ENCODE measurements at places on chromosomes 12 and 14.

DNA sequence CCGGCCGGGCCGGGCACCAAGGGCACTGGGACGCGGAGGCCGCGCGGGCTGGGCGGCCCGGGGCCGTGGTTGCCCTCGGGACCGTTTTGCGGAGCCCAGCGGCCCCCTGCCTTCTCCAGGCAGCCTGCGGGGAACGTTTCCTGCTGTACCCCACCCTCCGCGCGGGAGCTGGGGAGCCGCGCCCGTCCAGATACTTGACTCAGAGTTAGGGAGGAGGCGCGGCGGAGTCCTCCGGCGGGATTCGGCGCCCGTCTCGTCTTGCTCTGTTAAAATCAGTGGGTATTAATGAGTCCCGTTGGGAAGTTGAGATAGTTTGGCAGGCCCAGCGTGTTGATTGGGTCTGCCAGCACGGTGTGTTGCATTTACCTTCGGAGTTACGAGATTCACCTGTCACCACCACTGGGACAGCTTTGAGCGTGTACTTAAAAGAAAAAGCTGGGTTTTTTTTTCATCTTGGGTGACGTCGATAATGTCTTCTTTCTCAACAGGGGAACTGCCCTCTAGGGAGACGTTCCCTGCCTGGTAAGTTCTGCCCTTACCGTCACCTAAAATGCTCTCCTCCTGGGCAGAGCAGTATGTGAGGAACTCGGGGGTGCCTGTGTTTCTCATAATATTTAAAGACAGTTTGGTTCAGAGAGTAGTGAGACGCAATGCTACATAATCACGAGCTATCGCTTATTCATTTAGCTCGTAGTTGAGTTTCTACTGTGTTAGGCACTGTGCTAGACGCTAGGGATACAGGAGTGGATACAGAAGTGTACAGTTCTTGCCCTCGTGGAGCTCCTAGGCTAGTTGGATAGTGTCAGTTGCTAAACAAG lies 596 bp downstream of the DLST start:
- no peak for DNase-seq

- no peak for DNase-seq
Measured at GRCh38 chr14:68312884-68313610, 479.8 kb downstream of the ZFP36L1 start.

DNA sequence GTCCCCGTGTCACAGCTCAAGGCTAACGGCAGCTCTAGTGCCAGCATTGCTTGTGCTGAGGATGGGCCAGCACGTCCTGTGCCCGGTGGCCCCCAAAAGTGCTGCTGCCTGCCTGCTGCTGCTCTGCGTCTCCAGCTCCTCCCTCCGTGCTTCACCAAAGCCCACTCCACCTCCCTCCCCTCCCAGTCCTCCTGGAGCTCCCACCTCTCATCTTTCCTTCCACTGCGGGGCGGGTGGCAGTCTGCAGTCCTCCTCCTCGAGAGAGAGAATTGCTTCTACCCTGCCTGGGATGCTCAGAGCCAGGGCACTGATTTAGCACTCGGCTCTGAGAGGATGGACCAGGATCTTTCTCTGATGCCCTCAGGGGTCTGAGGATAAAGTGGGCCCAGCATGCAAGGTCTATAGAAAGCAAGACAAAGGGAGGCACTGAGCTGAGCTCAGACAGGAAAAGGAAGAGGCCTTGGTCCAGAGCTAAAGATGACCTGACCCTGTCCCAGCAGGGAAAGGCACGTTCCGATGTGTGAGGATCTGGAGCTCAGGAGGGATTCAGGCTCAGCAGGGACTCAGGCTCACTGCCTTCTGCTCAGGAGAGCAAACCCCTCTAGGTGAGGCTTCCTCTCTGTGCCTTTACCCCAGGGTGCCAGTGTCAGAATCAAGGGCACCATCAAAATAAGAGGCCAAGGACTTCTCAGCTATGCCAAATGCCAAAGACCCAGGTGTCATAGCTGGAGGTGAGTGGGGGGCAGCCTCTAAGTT lies 113.1 kb upstream of the FKBP4 start:
- DNase-seq, result no peak

- DNase-seq, result no peak
Measured at GRCh38 chr14:94421316-94421715, 31.3 kb downstream of the SERPINA11 start.

DNA sequence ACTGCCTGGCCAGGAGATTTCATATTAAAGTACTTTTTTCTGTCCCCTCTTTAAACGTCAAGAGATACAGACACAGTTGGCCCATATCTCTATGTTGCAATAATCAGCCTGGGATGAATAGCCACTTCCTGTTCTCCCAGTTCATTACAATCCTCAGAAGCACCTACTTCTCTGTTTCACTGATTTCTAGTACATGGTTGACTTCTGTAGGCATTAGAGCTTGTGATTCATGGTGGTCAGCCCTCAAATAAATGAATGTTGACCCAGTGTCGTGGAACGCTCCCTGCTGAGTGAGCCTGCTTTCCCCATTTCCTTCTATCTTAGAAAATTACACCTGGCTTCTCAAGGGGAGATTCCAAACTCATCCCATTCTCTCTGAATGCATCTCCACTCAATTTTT lies 416.7 kb downstream of the PDZRN4 start:
- no peak for DNase-seq

Measured in NCI-H2081 treated with DMSO at 0.1 percent for 48 hours (cell line).